ENCODE measurements at places on chromosomes 2 and 18.

DNA sequence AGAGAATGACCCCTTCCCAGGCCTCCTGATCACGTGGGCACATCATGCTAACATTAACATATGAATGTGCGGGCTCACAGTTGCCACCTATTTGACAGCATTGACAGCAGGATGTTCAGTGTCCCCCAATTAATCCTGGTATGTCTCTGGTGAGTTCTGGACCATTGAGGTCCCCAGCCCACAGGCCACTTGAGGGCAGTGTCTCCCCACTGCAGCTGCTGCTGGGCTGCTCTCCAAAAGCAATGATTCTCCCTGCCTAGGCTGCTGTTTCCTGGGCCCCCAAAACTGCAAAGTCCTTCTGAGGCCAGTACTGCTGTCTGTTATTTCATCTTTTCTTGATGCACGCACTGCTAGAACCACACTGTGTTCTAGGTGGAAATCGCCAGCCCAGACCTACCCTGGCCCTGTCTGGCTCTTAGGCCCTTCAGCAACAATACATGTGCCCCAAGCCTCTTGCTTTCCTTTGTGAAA, 52.7 kb upstream of the MAPK4 start:
- no peak for DNase-seq

GRCh38 chr18:64119916-64120315, 29.0 kb downstream of the LINC00305 start:
- DNase-seq: no peak

DNA sequence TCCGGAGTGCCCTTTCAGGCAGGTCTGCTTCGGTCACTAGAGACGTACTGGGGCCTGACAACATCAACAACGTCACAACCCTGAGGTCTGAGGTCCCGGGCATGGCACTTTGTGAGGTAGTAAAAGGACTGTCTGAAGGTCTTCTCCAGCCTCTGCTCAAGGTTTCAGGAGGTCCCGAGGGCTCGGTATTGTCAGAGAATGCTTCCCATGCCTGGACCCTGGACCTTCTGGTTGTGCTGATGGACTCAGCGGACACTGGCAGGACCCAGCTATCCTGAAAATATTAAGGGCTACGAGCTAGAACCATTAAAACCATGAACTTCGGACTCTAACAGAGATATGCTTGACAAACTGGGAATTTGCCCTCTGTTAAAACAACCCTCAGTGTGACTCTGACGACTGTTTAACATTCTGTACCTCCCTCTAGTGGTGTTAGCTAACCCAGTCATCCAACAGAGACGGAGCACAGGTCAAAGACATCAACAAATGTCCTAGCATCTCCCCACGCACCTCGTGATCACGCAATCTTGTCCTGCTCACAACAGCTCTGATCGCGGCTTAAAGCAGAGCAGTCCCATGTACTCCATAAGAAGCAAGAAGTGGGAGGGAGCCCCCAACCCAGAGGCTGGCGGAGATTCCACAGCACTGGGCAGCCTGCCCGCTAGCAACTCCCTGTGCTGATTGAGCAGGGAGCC, 96.5 kb downstream of the CCDC93 start:
- no peak for DNase-seq

DNA sequence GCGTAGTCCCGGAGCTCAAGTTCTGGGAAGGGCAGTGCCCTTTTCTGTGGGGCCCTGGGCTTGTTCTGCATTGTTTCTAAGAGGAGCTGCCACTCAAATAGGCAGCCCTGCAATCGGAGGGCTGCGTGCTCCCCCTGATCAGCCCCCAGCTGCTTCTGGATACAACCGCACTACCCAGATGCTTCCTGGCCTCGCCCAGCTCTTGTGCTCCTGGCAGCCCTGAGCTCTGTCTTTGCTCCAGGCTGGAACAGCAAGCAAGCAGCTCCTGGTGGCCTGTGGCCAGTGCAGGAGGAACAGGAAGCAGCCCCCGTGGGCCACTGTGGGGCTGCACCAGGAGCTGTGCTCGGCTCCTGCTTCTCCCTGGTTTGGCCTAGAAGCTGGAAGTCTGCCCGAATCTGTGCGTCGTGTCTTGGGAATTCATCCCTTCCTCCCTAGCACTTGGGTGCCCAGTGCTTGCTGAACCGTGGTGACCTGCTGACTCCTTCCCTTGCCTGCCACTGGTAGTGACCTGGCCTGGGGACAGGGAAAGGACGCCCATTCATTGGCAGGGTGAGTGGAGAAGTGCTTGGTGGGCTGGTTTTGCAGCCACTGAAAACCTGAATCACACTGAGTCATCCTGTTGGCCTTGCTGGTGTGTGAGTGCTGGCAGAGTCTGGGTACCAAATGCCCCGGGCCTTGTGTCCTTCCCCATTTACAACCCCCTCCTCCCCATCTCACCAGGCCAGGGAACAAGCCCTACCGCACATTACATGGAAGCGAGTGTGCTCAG, 27.3 kb upstream of the NTSR2 start:
- DNase-seq: peak; percentile 42

GRCh38 chr2:133364636-133365035, 203.6 kb downstream of the NCKAP5 start:
- no peak for DNase-seq

DNA sequence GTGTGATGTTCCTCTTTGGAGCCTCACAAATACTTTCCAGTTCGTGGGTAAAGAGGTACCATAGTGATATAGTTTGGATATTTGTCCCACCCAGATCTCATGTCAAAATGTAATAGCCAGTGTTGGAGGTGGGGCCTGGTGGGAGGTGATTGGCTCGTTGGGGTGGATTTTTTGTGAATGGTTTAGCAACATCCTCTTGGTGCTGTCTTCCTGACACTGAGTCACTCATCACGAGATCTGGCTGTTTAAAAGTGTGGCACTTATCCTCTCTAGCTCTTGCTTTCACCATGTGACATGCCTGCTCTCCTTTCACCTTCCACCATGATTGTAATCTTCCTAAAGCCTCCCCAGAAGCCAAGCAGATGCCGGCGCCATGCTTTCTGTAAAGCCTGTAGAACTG, 3.0 kb upstream of the CCDC93 start:
- DNase-seq: no peak

DNA sequence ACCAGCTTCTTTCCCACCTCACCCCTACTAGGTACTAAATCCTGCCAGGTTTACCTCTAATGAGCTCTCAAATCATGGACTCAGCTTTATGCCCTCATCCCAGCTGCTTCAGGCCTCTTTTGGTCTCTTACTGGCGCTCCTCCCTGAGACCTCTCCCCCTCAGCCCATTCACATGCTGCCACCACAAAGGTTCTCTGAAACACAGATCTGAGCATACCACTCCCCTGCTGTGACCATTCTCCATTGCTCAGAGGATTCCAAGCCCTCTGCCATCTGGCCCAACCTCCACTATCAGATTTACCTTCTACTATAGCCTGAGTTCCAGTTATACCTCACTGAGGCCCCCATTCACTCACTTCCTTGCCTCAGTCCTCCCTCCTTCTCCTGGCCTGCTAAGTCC, 174.8 kb downstream of the ANKRD44 start:
- DNase-seq: no peak

DNA sequence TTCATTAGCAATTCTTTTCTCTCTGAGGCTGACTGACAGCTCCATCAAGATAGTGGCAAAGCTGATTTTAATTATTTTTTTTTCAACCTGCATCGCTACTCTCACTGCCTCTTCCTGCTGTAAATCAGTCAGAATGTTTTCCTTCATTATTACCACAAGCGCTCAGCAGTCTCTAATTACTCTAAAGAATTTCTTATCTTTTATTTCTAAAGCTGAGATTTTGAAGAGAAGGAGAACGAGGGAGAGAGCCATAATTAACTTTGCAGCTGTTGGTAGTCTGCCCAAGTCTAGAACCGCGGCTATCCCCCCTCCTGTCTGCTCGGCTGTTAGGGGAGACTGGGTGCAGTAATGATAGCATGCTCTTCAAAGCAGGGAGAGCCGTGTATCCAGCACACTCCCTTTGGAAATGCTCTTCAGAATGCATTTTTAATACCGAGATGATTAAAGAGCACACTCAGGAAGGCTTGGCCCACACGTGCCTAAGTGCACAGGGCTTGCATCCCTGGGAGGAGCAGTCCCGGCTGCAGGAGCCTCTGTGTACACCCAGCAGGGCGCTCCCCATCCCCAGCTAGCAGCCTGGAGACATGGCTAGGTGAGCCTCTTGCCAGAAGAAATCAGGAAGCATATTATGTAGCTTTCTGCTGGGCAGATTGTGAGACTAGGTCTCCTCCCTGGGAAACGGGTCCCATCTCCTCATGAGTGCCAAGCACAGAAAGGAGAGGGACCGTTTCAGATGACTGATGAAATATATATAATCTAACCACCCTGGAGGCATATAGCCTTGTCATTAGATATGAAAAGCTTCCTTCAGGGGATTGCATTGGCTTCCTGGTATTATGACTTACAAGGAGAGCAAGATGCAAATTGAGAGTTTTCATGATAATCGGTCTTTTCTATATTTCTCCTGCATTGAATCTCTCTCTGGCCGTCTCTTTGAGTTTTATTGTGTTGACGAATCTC, 555.2 kb downstream of the CMPK2 start:
- no peak for DNase-seq

DNA sequence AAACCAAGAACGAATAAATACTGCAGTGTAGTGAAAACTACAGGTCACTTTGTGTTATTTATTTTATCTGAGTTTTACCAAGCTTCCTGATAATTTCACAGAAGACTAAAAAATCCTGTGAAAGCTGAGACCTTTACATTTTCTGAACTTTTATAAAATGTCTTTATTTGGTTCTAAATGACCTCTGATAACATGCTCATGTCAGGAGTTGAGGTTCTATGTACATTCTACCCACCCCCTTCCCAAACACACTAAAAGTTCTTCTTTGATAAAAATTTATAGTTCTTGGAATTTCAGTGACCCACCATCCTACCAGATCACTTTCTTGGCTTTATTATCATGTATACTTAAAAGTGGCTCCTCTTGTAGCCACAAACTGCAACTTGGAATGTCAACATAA, 463.1 kb downstream of the PIK3C3 start:
- DNase-seq: no peak

DNA sequence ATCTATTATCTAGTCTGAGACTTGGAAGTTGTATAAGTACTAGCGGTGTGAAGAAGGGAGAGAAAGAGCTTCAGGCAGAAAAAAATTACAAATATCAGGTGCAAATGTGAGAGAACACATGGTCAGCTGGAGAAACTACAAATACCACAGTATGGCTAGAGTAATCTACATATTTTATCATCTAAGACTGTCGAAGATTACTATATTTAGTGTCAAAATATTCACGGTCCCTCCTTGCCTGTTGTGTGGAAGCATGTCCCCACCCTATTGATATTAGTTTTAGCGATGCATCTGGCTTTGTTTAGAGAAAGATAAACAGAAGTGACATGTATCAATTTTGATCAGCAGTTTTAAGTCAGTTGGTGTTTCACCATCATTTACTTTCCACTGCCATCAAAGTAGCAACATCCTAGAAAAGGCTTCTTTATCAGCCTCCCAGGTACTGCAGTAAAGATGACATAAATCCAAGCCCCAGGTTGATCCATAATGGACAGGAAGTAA, 90.5 kb upstream of the ITGA4 start:
- no peak for DNase-seq

- DNase-seq: no peak
These were observed 1210.5 kb upstream of the GYPC start for GRCh38 chr2:125445495-125445894.

- DNase-seq: peak; percentile 78
These were observed 54.9 kb upstream of the MAP2 start for GRCh38 chr2:209368914-209369313.

- no peak for DNase-seq
These were observed 208.1 kb downstream of the BABAM2 start for GRCh38 chr2:28098501-28099225.

DNA sequence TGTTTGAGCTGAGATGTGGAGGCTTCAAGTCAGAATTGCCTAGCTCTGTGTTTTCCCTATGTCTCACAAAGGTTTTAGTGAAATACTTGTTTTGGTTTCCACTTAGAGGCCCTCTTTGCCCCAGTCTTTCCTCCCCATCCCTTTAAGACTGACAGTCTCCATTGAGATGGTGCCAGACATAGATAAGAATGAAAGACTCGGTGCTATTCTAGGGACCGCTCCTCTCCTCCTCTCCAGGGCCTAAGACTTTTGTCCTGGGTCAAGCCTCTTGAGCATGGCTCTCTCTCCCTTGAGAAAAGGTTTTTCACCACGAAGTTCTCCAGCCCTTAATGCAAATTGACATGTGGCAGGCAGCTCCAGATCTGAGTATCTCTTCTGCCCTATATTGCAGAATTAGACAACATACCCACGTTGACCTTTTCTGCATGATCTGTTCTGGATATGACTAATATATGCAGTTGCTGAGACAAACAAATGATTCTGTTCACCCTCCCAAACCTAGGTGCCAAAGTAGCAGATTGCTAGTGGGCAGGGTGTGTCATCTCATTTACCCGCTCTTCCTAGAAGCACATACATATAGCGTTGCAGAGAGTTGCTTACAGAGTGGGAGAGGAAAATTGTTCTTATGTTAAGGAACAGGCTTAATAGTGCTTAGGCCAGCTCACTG, 47.5 kb upstream of the ACSL3 start:
- DNase-seq: no peak

- no peak for DNase-seq
These were observed 123.7 kb upstream of the MSTN start for GRCh38 chr2:190186238-190186637.

GRCh38 chr2:100290718-100291151, 31.6 kb downstream of the LONRF2 start:
- DNase-seq: no peak

DNA sequence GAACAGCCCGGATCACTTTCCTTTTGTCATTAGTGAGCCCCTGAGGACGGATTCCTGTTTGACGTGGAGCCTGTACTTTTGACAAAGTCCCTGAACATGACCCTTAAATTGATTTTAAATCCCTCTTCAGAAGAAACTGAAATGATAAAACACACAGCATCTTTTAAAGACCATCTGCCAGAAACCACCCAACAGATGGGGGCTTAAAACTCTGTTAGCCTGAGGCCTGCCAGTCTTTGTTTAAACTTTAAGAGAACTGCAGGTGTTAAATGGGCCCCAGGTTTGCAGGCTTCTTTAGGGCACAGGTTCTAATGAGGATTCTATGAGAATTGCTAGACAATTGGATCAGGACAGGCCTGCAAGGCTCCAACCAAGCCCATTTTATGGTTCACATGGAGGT, 177.9 kb downstream of the ALK start:
- no peak for DNase-seq

DNA sequence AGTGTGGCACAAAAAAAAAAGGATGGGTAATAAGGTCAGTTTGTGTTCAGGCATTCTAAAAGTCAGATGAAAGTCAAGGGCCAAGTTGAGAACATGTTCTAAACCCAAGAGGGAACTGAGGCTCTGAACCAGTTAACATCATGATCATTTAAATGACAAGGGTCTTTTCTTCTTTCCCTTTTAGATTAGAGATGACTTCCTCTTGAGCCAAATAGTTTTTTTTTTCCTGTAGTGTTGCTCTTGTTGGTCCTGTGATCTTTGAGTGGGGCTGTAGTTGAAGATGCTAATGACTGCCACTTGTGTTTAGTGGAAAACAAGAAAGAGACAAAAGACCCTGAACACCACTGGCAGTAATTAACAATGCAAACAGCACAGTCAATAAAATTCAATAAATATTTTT, 482.7 kb upstream of the SYT4 start:
- DNase-seq: no peak

DNA sequence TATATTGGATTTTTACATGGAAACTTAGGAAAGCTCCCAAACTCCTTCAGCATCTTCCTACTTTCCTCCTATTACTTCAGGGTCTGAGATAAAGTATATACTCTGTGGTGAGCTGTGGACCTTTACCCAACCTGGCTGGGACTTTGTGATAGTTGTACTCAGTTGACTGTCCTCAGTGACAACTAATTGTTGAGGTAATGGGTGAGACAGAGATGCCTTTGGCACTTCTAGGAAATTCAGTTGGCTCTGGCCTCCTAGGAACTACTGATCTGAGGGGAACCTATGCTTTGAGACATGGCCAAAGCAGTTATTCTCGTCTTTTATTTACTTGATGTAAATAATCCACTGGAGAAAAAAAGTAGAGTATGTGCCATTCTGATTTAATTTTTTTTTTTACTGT, 39.4 kb upstream of the ZNF638 start:
- DNase-seq: no peak
